WTC11 (cell line): ENCODE measurements at places on chromosomes 12 and 14. TPM values are rescaled to one million over a fixed set of nuclear protein-coding genes. Genes with fewer than 3 reads are reported as not detected.

DNA sequence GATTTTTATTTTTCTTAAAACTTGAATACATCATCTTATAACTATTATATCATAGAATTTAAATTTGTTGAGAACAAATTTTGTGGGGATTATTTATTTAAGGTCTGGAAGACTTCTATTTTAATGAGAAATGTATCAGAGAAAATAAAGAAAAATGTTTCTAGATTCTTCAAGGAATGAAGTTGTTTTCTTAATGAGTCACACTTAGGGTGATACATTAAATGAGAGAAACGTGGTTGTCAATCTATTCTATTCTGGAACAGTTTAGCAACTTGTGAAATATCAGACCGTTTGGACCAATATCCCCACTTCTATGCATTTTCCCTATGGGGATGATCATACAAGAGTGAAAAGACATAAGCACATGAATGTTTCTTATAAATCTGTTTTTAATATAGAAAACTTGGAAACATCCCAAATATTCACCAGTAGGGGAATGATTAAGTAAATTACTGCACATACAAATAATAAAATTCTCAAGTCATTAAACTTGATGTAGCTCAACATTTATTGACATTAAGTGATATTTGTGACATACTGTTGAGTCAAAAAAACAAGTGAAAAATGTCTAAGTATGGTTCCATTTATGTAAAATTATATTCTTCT lies 88.5 kb downstream of the E2F7 start:
- no peaks in the 10 kb centered on the region for H3K27me3 ChIP-seq
- peaks cover 2% of the 10 kb centered on the region for H3K36me3 ChIP-seq
- DNase-seq: no peak
- H3K4me1 ChIP-seq: peaks cover 25% of the 10 kb centered on the region
- no peak overlapping the region for H3K4me3 ChIP-seq

DNA sequence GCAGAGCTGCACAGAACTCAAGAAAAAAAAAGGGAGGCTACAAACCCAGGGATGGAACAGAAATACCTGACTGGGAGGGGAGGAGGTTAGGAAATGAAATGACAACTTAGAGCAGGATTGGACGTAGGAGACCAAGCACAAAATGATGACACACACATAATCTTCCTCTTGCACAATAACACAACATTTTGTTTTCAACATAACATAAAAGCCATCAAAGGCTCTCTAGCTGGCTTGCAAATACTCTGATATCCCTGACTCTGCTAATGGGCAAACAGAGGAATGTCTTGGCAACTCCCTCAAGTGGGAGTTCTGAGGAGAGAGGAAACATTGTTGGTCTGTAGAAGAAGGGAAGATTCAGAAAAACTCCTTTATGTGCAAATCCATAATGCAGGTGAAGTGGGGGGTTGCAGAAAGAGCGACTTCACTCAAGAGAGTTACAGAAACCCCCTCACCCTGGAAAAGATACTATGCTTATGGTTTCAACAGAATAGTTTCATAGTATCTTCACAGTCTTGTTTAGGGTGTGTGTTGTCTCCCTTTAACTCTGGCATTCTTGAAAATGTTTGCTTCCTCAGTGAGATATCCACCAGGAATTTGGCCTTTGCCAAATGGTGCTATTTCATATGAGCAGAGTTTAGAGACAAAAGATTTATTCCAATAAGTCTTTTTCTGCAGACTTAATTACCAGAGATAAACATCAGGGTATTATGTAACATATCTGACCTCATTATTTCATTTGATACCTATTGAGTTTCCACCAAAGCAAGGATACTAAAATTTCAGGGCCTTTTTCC lies 43.8 kb upstream of the LTBP2 start:
- no peak for DNase-seq
- no peak overlapping the region for H3K27ac ChIP-seq
- no peak overlapping the region for H3K4me3 ChIP-seq
- H3K27me3 ChIP-seq: no peaks in the 10 kb centered on the region
- no peaks in the 10 kb centered on the region for H3K4me1 ChIP-seq

DNA sequence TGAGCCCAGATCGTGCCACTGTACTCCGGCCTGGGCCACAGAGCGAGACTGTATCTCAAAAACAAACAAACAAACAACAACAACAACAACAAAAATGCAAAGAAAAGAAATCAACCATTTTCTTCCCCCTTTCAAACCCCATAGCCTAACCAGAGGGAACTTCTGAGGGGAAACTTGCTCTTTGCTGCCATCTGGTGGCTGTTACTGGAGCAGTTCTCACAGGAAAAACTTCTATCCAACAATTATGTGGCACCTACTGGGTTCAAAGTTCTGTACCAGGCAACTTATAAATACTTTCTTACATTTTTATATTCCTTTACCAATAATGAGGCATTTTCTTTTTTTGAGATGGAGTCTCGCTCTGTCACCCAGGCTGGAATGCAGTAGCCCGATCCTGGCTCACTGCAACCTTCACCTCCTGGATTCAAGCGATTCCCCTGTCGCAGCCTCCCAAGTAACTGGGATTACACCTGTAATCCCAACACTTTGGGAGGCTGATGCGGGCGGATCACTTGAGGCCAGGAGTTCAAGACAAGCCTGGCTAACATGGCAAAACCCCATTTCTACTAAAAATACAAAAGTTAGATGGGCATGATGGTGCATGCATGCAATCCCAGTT lies 50.9 kb upstream of the BICDL1 start:
- H3K4me1 ChIP-seq: peaks cover 10% of the 10 kb centered on the region
- no peaks in the 10 kb centered on the region for H3K36me3 ChIP-seq
- DNase-seq: peak; percentile 78
- H3K27ac ChIP-seq: no peak overlapping the region

Gene STAC3
- 3.2 to 3.4 TPM (median 3.3 TPM) in 3 replicates for total RNA-seq

DNA sequence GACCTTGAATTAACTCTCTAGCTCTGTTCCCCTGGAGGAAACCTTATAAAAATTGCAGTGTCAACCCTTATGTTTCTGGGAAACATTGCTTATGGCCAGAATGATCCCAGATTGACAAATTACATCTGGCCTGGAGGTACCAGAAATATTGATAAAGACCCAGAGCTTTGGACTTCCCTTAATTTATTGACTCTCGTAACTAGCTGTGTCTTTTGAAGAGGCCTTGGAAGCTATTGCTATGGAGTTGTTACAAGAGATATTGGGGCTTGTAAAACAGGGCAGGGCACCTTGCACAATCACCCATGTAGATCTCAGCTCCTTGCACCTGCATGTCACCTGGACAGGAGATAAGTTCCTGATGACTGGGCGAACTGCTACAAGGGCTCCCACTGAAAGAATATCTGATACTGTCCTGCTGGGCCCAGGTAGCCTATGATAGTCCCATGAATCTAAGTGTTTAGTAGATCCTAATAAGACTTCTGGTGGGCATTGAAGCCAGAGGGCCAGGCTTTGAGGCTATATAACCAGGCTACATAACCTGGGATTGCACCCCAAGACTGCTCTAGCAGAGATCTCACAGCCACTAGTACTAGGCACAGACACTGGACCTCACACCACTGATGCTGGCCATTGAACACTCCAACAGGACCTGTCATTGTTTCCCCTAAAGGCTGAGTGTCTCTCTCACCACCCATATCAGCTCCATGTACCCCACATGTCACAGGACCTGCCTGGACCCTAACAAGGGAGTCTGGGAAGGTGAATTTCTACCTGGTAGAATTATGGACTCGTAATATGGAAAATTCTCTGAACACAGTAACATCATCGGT lies 135.7 kb upstream of the PWP1 start:
- H3K36me3 ChIP-seq: no peaks in the 10 kb centered on the region
- no peak overlapping the region for H3K27ac ChIP-seq
- no peaks in the 10 kb centered on the region for H3K4me1 ChIP-seq
- H3K4me3 ChIP-seq: no peak overlapping the region
- no peaks in the 10 kb centered on the region for H3K27me3 ChIP-seq

DNA sequence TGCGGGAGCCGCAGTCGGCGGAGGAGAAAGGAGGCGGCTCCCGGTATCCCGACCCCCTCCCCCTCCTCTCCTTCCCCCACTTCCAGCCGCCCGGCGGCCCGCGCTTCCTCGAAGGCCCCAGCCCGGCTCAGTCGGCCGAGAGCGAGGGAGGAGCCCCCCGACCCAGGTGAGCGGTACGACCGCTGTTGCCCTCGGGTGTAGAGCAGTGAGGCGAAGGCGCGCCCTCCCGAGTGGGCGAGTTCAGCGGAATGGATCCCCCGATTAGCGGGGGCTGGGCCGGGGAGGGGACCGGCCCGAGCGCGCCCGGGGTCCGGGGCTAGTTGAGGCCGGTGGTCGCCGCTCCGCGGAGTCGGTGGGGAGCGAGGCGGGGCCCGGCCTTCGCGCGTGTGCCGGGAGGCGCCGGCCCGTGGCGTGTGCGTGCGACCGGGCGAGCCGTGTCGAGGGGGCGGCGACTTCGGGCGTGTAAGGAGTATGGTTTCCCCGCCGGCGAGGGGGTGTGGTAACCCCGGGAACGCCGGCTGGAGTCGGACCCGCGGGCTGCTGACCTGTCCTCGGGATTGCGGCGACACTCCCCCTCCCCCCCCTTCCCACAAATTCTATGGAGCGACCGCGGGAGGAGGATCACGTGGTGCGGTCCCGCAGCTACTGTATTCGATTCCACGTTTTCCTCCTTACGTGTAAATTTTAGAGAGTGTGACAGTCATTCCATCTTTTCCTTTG lies 501 bp downstream of the RIMKLB start:
- peaks cover 14% of the 10 kb centered on the region for H3K36me3 ChIP-seq
- no peaks in the 10 kb centered on the region for H3K27me3 ChIP-seq
- H3K27ac ChIP-seq: peak overlapping the region; percentile 94
- H3K4me3 ChIP-seq: peak overlapping the region; percentile 79

Gene CCDC196
- not detected in 3 replicates for total RNA-seq

Gene RFLNA
- total RNA-seq: 6.3 to 11.3 TPM (median 10.2 TPM) in 3 replicates

Gene RD3L
- total RNA-seq: not detected in 3 replicates

DNA sequence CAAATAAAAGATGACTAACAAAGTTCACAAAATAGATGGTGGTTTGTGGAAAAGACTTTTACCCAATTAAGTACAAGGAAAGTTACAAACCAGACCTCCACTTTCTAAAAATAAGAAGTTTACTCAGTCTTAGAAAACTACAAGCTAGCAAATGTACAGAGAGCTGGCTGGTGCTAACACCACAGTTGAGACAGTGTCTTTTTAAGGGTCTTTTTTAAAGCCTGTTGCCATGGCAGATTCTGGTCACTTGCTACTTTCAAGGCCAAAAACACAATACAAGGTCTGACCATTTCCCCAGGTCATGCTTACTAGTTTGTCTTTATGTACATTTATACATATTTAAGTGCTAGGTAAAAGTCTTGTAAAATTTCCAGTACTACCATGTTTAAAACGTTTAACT lies 2.4 kb downstream of the BTG1 start:
- no peaks in the 10 kb centered on the region for H3K27me3 ChIP-seq
- H3K27ac ChIP-seq: no peak overlapping the region
- H3K4me3 ChIP-seq: peak overlapping the region; percentile 99
- H3K4me1 ChIP-seq: peaks cover 72% of the 10 kb centered on the region

Gene SLC5A8
- 0.05 to 0.07 TPM in 2 of 3 replicates, not detected in the other for total RNA-seq

DNA sequence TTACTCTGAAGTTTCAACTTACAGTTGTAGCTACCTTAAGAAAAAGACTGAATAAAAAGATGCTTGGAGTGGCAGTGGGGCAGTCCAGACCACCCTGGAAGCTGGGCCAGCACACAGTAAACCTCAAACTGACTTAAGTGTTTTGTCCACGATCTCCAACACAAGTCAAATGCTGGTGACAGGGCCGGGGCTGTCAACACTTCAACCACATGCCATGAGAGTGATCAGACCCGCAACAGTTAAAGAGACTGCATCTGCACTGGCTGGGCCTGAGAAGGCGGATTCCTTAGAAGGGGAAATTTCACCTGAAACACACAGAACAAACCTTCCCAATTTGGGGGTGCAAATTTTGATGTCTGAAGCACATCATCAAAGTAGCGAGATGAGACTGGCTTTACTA lies 223.5 kb upstream of the CAND1 start:
- H3K36me3 ChIP-seq: no peaks in the 10 kb centered on the region
- no peaks in the 10 kb centered on the region for H3K27me3 ChIP-seq
- no peak for DNase-seq

GRCh38 chr12:101780599-101780998 lies 41.3 kb upstream of the SYCP3 start:
- H3K27me3 ChIP-seq: no peaks in the 10 kb centered on the region
- no peak for DNase-seq
- no peak overlapping the region for H3K4me3 ChIP-seq
- H3K36me3 ChIP-seq: peaks cover 3% of the 10 kb centered on the region
- 0 out of 2 replicates have a peak, but pooled peaks cover 3% of the 10 kb centered on the region for H3K4me1 ChIP-seq
- H3K27ac ChIP-seq: no peak overlapping the region
